ENCODE measurements at places on chromosomes 3 and 15.

- no peak for DNase-seq
Measured at GRCh38 chr3:14318646-14319045, 83.8 kb upstream of the SLC6A6 start.

DNA sequence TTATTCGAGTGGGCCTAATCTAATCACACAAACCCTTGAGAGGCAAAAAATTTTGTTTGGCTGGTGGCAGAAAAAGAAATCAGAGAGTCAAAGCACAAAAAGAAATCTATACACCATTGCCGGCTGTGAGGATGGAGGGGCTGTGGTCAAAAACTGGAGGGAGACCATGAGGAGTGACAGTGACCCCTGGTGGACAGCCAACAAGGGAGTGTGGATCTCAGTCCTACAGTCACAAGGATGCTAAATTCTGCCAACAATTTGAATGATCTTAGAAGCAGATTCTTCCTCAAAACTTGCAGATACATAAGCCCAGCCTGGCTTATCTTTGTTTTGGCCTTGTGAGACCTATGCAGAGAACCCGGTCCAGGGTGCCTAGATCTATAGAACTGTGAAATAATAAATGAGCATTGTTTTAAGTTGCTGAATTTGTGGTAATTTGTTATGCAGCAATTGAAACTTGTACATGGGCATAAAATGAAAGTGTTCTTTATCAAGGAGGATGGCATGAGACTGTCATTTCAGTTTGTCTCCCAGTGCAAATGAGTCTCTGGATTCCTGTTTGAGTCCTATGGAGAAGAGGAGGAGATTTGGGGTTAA lies 103.0 kb upstream of the ARHGEF26 start:
- DNase-seq, result peak; percentile 9

GRCh38 chr15:100186960-100187359 lies 154.8 kb downstream of the ADAMTS17 start:
- DNase-seq, result no peak

- DNase-seq, result no peak
Measured at GRCh38 chr15:39558421-39558820, 22.5 kb upstream of the THBS1 start.

- peak; percentile 47 for DNase-seq
Measured at GRCh38 chr15:70504299-70504951, 258.9 kb downstream of the UACA start.

DNA sequence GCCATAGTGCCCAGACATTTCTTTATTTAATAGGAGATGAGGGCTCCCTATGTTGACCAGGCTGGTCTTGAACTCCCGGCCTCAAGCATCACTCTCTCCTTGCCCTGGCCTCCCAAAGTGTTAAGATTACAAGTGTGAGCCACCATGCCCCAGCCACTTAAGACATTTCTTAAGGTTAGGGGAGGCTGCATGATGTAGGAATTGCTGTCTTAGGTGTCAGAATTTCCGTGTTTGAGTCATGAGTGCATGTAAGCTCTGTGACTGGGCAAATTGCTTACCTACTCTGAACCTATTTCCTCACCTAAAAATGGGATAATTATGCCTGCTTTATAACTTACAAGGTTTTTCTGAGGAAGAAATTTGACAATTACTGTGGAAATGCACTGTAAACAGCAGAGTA lies 34.2 kb upstream of the SIAH2 start:
- DNase-seq, result no peak

DNA sequence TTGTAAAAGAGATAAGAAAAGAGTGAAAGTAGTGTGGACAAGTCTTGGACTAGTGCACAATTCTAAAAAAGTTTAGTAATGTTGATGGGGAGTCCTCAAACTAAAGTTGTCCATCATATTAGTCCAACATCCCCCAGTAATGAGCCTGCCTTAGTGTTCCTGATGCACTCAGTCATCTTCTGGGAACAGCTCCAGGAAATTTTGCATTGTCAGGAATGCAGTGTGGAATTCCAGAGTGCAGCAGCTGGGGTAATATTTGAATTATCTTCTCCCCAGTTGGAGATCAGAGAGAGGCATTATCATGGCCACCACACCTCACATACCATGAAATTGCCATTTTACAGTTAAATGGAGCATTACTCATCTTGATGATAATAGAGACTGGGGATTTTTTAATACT lies 528.8 kb upstream of the NAALADL2 start:
- no peak for DNase-seq

DNA sequence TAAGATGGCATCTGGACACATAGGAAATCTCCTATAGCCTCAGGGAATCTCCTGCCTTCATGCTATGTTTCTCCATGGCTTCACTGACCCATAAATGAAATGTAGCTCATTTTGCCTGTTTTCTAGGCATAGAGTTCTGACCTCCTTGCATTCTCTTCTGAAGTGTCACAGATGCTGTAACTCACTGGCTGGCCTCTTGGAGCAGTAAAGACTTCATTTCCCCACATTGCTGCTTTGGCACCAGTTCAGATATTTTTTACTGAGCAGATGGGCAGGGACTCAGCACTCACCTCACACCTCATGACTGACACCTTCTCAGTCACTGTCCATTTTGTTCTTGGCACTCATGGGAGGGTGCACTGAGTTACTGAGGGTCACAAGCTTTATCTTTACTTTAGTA lies 286.7 kb upstream of the TGFBR2 start:
- no peak for DNase-seq

GRCh38 chr15:77698481-77698880 lies 65.8 kb upstream of the LINGO1 start:
- no peak for DNase-seq

DNA sequence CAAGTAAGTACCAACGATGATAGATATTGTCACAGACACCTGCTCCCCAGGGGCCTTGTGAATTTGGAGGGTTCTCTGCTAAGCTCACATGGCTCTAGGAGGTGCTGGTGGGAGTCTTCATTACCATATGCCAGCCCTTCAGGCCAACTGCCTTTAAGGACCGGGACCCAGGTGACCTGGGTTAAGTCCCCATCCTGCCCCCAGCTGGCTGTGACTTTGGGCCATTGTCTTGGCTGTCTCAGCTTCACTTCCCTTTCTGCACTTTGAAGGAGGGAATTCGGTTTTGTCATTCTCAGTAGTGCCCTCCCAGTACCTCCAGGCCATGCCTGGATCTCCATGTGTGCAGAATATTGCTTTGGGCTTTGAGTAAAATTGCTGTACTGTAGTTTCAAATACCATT lies 72.8 kb upstream of the ACAD9 start:
- DNase-seq, result no peak

- no peak for DNase-seq
Measured at GRCh38 chr3:141255137-141255845, 23.7 kb downstream of the PXYLP1 start.

- DNase-seq, result no peak
Measured at GRCh38 chr15:33298631-33299030, 12.1 kb upstream of the RYR3 start.

- no peak for DNase-seq
Measured at GRCh38 chr15:35279811-35280210, 194.7 kb upstream of the NANOGP8 start.

- DNase-seq, result peak; percentile 50
Measured at GRCh38 chr3:189148081-189148507, 23.7 kb upstream of the TPRG1 start.

- peak; percentile 49 for DNase-seq
Measured at GRCh38 chr15:64067564-64068030, 21.3 kb upstream of the DAPK2 start.

GRCh38 chr3:36060950-36061349 lies 319.4 kb upstream of the STAC start:
- no peak for DNase-seq

DNA sequence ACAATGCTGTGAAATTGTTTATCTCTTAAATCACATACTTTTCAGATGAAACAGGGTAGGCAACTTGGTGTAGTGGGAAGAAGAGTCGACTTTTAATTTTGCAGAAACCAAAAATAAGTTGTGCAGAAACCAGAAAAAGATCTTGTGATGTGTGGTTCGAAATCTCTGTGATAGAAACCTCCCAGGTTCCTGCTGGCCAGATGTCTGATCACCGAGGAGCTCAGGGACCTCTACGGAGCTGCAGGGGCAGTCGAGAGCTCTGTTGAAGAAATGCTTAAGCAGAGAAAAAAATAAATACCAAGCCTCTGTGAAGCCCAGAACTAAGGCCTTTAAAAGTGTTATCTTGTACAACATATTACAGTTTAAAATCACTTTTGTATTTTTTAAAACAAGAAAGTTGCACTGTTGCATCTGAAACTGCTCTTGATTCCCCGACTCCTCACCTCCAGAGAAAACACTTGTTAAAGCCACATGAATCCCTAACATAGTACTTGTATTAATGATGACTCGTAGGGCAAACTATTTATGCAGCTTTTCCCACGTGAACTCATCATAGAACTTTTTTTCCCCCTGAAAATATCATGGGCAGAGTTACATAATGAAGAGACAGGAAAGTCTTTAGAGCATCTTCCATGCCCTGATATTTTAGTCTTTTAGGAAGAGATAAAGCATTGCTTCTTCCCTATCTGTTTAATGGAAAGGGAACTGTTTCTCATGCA lies 51.3 kb downstream of the CCK start:
- no peak for DNase-seq

GRCh38 chr3:112904786-112905185 lies 58.1 kb upstream of the CD200R1L start:
- DNase-seq, result no peak

DNA sequence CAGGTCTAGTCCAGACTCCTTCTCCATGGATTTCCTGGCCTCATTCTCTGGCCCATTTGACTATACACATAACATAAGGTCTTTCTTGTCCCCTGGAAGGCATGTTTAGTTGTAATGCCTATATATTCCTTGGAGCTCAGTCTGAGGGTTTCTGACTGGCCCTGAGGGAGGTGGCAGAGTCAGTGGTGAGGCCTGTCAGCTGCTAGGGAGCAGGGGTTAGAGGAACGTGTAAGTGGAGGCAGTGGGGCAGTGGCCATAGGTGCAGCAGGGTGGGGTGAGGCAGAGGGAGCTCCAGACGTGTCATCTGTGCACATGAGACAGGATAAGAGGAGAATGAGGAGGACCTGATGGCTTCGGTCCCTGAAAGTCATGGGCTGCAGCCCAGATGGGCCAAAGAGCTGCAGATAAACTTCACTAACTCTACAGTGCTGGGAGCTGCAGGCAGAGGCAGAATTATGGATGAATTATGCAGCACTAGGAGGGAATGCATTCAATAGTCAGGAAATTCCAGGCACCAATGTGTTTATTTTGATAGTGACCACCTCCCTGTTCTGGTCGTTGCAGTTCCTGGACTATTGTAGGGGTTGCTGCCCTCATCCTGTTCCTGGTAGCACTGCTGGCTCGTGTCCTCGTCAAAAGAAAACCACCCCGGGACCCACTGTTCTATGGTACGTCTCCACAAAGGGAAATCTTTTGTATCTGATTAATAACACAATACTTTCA lies 4.9 kb downstream of the TM6SF1 start:
- no peak for DNase-seq

DNA sequence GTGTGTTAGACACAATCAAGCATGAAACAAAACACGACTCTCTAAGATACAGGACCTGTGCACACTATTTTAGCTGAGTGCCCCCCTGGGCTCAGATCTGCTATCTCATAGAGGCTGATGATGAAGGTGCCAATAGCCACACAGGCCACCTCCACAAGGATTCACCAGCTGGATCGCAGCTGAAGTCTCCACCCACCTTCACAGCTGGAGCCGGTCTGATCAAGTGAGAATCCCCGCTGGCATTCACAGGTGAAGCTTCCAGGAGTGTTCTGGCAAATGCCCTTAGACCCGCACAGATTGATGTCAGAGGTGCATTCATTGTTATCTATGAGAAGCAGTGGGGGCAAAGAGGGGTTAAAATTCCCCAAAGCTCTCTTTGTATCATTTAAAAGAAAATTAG lies 90.1 kb downstream of the DUT start:
- DNase-seq, result no peak

- peak; percentile 22 for DNase-seq
Measured at GRCh38 chr3:141050576-141051442, at the start of gene SPSB4. Gene SPSB4, plus strand, starts transcription at chr3:141051347. Its CDS starts 14,758 bp downstream, at chr3:141066105.

- no peak for DNase-seq
Measured at GRCh38 chr3:67901681-67902080, 247.3 kb upstream of the SUCLG2 start.

- no peak for DNase-seq
Measured at GRCh38 chr3:127817406-127817841, 4.9 kb downstream of the MGLL start.

DNA sequence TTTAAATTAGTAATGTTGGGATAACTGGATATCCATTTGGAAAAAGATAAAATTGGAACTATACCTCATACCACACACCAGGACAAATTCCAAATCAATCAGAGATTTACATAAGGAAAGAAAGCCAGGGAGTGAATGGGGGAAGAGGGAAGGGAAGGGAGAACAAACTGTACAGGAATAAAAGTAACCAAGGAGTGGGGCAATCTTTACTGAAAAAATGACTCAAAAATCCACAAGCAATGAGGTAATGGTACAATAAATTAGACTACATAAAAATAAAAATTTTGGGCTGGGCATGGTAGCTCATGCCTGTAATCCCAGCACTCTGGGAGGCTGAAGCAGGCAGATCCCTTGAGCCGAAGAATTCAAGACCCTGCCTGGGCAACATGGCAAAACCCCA lies 82.6 kb downstream of the MLH1 start:
- DNase-seq, result no peak

GRCh38 chr3:188271226-188271914 lies 117.4 kb downstream of the LPP start:
- no peak for DNase-seq

DNA sequence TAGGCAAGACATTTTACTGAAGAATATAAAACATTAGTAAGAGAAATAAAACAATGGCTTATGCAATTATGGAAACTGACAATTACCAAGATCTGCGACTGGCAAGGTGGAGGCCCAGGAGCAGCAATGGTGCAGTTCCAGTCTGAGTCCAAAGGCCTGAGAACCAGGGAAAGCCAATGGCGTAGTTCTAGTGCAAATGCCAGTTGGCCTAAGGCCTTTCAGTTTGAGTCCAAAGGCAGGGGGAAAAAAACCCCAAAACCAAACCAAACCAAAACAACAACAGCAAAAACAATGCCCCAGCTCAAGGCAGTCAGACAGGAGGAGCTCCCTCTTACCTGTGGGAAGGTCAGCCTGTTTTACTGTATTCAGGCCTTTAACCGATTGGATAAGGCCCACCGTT lies 72.6 kb downstream of the ST6GAL1 start:
- DNase-seq, result no peak

GRCh38 chr15:27183201-27183600 lies 212.2 kb downstream of the GABRG3 start:
- DNase-seq, result no peak

GRCh38 chr3:13287833-13288232 lies 132.3 kb downstream of the NUP210 start:
- no peak for DNase-seq

Data from activated T-cell treated with anti-CD3 and anti-CD28 coated beads for 48 hours (primary cell).